Bronchus fibroblast of lung (primary cell): ENCODE measurements at places on chromosomes 1 and 21. TPM values are rescaled to one million over a fixed set of nuclear protein-coding genes. Genes with fewer than 3 reads are reported as not detected.

Gene KRTAP13-2
- total RNA-seq, result not detected in 2 replicates

Gene PROX1
- total RNA-seq, result under 0.01 TPM in 1 of 2 replicates, not detected in the other

Gene RIMKLA
- under 0.01 TPM in 1 of 2 replicates, not detected in the other for total RNA-seq

Gene ARL8A
- 17.7 and 25.2 TPM in 2 replicates for total RNA-seq

Gene KDF1
- total RNA-seq, result 0.67 and 1.3 TPM in 2 replicates

Gene ZNF124
- total RNA-seq, result 8.0 and 11.3 TPM in 2 replicates

Gene SH2D1B
- total RNA-seq, result 0.15 TPM in 1 of 2 replicates, not detected in the other

Gene U2AF1
- total RNA-seq, result 19.2 and 19.3 TPM in 2 replicates

Gene A3GALT2
- total RNA-seq, result not detected in 2 replicates
